ENCODE measurements at places on chromosomes 3 and 15.

DNA sequence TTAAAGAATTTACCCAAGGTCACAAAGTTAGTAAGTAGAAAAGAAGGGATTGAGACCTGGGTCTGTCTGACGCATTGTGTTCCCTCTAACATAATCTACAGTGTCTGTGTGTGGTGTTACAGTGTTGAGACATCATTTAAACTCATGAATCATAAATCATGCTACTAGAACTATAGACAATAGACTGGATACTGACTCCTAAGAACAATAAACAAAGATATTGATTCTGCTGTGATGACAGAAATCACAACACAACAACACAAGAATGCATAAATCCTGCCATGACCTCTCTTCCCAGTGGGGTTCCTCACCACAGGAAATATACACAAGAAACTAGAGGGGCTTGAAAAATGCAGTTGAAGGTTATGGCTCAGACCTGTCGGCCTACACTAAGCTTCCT, 44.3 kb downstream of the TRIM69 start:
- DNase-seq, result no peak

DNA sequence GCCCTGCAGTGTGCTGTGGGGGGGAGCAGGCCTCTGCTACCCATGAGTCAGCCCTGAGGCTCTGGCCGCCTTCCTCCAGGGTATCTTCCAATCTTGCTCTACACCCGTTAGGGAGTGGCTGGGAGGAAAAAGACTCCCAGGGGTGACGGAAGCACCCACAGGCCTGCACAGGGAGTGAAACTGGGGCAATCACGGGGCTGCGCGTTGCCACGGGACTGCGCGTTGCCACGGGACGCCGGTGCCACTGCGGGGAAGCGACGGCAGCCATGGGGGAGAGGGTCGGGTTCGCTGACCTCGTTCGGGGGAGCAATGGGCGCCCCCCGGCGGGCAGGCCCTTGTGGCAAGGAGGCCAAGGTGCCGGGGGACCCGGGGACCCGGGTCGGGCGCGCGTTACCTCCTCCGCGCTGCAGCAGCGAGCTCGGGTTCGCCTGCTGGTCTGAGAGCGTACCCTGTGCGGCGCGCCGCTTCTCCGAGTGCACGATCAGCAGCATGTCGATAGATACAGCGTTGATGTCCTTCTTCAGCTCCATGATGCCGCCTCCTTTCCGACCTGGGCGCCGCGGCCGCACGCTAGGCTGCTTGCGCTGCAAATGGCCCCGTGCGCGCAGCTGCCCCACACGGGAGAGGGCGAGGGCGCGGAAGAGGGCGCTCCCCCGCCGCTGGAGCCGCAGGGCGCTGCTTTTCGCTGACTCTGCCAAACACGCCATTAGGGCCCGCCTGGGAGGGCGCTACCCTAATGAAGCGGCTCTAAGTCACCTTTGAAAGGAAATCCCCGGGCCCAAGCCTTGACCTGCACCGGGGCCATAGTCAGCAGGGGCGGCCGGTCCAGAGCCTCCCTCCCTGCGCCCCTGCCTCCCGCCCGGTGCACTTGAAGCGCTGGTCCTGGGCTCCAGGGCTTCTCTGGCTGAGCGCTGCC, at the start of gene KY:
Gene KY (minus strand): TSS at position 592 of the 916 bp plus-strand sequence. CDS start 62 bp downstream, at position 530.
- DNase-seq, result no peak

DNA sequence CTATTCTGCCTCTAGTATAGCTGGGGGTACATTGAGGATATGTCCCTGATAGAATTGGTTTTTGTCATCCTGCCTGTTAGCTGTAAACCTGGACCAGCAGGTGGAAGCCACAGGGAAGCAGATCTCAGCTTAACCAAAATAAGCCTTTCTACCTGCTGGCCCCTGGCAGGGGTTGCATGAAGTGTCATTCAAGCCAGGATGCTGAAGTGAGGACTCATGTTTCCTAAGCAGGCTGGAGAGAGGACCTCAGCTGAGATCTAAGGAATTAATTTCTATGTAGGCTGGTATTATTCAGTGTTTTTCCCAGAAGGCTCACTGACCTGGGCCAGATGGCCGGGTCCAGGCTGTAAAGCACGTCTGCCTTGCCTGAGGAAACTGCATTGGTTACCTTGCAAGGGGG, 128.9 kb downstream of the MEGF11 start:
- no peak for DNase-seq

DNA sequence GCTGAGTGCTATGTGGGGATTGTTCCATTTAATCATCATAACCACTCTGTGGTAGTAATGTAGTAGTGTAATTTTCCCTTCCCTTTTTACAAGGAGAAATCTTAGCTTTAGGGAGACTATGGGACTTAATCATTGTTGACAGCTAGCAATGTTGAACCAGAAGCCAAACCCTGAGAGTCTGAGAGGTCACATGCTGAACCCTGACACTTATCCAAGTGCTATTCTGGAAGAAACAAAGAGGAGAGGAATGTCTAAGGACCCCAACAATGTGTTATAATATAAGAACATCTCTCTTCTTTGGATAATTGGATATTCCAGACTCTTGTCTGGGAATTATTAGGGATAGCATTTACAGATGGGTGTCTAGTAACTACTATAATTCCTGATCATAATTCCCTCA, 58.4 kb downstream of the GAP43 start:
- DNase-seq, result no peak

DNA sequence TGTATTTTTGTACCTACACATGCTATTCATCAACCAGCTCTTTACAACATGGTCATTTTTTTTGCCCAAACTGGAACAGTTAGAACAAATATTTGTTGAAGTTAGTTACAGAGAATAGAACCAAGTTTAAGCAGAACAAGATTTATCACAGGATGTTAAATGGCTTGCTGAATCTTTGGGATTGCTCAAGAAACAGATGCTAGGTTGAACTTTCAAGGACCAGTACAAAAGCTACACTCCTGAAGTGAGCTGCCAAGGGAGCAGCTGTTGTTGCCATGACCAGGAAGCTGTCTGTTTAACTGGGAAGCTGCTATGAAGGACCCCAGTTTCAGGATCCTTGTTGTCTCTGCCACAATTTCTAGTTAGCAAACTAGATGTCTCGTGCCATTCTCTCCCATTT, 53.7 kb downstream of the ZIC1 start:
- no peak for DNase-seq

DNA sequence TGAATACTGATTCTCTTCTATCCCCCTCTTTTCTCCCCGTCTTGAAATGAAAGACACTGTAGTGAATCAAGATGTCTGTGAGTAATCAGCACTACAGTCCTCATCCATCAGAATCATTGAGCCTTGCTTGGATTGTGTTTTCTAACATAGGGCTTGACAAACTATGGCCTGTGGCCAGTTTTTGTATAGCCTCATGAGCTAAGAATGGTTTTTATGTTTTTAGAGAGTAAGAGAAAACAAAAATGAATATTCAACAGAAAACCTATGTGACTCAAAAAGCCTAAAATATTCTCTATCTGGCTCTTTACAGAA, 55.2 kb downstream of the PPM1L start:
- DNase-seq, result no peak

GRCh38 chr3:151404316-151404715, 19.8 kb upstream of the P2RY12 start:
- no peak for DNase-seq

DNA sequence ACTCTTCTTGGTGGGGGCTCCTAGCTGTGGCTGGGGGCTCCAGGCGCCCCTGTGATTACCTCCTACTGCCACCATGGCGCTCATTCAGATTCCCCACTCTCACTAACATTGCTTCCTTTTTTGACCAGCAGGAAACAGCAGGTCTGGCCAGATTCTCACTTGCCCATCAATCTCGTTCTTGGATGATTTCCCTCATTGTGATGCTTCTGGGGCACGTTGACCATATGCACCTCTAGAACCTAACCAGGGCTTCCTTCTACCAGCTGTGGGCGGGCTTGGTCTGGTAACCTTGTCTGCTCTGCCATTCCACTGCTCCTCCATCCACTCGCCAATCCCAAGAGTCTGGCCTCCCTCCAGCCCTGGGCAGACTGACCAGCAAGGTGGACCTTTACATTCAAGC, 35.9 kb upstream of the PTPN23 start:
- DNase-seq, result no peak

DNA sequence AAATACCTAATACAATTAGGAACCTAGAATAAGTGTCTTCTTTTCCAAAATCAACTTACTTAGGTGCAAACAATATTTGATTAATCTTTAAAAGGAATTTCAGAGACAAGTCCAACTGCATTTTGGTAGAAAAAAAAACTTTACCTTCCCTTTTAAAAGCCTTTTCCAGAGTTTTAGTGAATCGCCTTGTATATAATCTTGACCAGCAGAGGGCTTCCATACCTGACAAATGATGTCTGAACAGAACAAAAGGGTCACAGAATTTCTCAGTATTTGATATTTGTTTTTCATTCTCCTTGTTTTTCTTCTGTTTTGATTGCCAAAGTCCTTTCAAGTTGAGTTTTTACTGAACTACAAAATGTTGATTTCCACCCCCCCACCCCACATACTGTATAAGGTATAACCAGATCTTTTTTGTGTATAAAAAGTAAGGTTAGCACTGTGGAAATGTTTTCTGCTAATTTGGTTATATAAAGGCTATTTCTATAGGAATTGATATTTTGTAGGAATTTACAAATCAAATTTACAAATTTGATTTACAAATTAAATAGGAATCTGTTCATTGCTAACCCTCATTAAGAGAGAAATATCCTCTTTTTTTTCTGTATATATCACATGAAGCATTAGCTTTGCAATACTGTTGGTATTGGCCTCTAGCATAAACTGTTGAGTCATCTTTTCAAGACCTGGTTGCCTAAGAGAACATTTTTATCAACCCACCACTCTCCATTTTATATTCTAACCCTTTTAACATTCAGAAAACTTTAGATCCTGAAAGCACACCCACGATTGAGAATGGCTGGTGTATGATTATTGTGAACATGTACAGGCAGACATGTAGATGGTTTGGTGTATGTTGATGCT, 464.1 kb upstream of the RARB start:
- DNase-seq, result no peak

GRCh38 chr15:65767895-65768294, 24.2 kb downstream of the DENND4A start:
- no peak for DNase-seq

DNA sequence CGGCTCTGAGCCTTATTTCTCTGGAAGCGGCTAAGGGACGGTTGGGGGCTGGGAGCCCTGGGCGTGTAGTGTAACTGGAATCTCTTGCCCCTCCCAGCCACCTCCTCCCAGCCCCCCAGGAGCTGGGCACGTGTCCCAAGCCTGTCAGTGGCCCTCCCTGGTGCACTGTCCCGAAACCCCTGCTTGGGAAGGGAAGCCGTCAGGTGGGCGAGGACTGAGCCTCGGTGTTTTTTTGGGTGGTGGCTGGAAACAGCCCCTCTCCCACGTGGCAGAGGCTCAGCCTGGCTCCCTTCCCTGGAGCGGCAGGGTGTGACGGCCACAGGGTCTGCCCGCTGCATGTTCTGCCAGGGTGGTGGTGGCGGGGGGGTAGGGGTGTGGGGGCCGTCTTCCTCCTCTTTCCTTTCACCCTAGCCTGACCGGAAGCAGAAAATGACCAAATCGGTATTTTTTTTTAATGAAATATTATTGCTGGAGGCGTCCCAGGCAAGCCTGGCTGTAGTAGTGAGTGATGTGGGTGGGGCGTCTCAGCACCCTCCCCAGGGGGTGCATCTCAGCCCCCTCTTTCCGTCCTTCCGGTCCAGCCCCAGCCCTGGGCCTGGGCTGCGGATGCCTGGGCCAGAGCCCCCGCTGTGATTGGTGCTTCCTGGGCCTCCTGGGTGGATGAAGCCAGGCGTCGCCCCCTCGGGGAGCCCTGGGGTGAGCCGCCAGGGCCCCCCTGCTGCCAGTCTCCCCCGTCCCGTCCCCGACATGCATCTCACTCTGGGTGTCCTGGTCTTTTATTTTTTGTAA, 58.8 kb upstream of the GOLGA8A start:
- DNase-seq, result no peak

DNA sequence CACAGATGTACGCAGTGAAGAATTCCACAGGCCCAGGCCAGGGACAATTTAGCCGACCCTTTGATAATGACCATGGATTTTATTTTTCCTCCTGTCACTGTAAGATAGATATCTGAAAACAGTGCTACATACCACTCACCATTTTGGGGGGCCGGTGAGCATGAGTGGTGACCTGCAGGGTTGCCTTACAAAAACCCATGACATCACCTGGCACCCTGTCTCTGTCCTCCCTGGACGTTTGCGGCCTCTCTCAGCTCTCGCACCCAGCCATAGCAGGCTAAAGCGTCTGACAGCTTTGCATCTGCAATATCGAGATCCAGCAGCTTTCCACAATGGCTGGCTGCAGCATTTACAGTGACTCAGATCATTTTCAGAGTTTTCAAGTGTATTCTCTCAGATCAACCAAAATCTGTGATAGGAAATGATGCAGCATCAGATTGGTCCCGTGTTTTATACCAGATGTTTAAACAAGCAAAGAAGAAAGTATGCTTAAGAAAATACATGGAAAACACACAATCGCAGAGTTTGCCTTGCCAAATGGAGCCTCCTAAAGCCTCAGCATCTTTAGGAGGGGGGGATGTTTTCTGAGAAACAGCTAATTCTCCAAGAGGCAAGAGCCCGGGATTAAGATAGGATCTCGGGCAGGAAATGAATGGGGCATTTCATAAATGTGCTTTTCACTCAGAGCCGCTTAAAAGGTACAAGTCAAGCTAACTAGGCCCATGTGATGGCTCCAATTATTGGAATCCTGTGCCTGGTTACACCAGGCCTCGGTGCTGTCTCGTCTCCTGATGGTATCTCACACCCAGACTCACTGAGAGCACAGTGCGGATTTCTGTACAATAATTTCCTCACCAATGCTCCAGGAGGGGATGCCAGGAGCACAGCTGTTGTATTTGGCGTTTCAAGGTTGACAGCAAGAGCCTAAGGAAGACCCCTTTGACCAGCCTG, 257.3 kb downstream of the XXYLT1 start:
- no peak for DNase-seq

DNA sequence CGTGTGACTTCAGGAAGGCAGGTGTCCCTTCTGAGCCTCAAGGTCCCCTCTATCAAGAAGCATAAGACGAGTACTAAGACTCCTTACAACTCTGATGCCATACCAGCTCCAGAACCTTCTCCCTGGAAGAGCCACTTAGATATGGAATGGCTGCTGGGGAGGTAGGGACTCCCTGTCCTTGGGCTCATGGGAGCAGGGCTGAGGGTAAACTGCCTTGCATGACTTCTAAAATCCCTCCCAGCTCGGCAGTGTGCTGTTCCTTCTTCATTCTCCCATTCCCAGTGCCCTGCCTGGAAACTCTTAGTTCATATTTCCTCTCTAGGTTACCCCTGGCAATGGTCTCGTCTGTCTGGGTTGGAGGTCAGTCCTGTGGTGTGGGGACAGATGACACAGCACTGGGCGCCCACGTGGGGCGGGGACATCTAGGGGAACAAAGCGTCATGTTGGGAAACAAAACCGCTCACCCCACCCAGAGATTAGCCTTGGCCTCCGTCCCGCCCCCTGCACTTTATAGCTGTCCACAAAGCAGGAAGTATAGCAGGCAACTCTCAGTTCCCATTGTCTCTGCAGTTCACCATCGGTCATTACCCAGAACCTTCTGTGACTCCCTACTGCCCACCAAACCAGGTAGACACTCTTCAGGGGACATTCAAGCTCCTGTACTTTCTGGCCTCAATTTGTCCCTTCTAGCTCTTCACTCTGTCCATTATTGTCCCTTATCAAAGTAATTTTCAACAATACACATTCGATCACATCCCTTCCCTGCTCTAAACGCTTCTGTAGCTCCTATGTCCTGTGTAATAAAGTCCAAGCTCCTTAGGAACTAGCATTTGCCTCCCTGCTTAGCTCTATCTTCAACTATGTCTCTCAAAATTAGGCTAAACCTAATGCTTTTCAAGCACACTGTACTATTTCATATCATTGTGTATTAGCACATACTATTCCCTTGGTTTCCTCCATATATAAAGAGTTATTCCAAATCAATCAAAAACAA, 73.8 kb downstream of the IQSEC1 start:
- DNase-seq, result no peak

- DNase-seq, result peak; percentile 32
These were observed 7.7 kb downstream of the CXCR6 start for GRCh38 chr3:45950686-45951600.
